ENCODE measurements at places on chromosomes 1 and 21. TPM values are rescaled to one million over a fixed set of nuclear protein-coding genes. Genes with fewer than 3 reads are reported as not detected.

KRTAP12-4 gene
- total RNA-seq: not detected

NCMAP gene
- total RNA-seq: 1.4 TPM

SEMA4A gene
- 23.3 TPM for total RNA-seq

HMCN1 gene
- 4.4 TPM for total RNA-seq

MORN1 gene
- 15.7 TPM for total RNA-seq

TRAPPC3 gene
- 51.0 TPM for total RNA-seq

KCNQ4 gene
- 1.4 TPM for total RNA-seq

TNNT2 gene
- total RNA-seq: not detected

ASAP3 gene
- total RNA-seq: 14.8 TPM

ZNF683 gene
- total RNA-seq: not detected

RBM8A gene
- 74.5 TPM for total RNA-seq

SERPINC1 gene
- total RNA-seq: not detected

ESRRG gene
- total RNA-seq: 41.3 TPM

ARHGEF16 gene
- 2.5 TPM for total RNA-seq

TNFAIP8L2 gene
- 2.3 TPM for total RNA-seq

NUF2 gene
- total RNA-seq: 6.9 TPM

KLF17 gene
- total RNA-seq: 0.46 TPM

B3GALT5 gene
- 3.2 TPM for total RNA-seq

CFHR2 gene
- total RNA-seq: not detected

RNF186 gene
- not detected for total RNA-seq

KCNJ15 gene
- total RNA-seq: under 0.01 TPM

FGR gene
- 1.4 TPM for total RNA-seq

LCE3E gene
- total RNA-seq: not detected

FLG2 gene
- not detected for total RNA-seq

CD1D gene
- total RNA-seq: 0.23 TPM

ARPC5 gene
- 103 TPM for total RNA-seq

IFI44L gene
- 17.3 TPM for total RNA-seq

ZFP69 gene
- total RNA-seq: 12.0 TPM

IL23R gene
- total RNA-seq: not detected

GOLT1A gene
- 5.5 TPM for total RNA-seq

SPRR2A gene
- total RNA-seq: not detected

NBPF4 gene
- total RNA-seq: 0.46 TPM

CCDC185 gene
- total RNA-seq: 0.23 TPM

SPRR4 gene
- total RNA-seq: not detected

ETV3L gene
- 0.23 TPM for total RNA-seq

PERM1 gene
- total RNA-seq: not detected
